T-cell (primary cell): ENCODE measurements at places on chromosomes 11 and 22.
A peak's percentile ranks its signal among the peaks of the same experiment; 100 is the strongest.

DNA sequence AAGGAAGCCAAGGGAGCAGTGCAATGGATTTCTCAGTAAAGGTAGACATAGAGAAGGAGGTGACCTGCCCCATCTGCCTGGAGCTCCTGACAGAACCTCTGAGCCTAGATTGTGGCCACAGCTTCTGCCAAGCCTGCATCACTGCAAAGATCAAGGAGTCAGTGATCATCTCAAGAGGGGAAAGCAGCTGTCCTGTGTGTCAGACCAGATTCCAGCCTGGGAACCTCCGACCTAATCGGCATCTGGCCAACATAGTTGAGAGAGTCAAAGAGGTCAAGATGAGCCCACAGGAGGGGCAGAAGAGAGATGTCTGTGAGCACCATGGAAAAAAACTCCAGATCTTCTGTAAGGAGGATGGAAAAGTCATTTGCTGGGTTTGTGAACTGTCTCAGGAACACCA, 6.6 kb downstream of the TRIM22 start:
- DNase-seq: no peak

DNA sequence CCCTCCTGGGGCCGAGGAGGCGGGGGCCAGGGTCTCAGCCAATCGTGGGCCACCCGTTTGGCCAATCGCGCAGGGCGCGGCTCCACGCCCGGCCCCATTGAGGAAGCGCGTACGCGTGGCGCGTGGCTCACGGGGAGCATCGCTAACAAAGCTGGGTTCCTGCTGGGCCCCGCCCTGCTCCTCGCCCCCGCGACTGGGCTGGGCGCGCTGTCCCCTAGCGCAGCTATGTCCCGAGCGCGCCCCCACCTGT, 614 bp upstream of the ASCL2 start:
- DNase-seq: peak; percentile 38

GRCh38 chr22:35411102-35411501, 11.2 kb downstream of the MCM5 start:
- DNase-seq: no peak

GRCh38 chr11:58905721-58906547, 33.4 kb upstream of the GLYATL1 start:
- no peak for DNase-seq

DNA sequence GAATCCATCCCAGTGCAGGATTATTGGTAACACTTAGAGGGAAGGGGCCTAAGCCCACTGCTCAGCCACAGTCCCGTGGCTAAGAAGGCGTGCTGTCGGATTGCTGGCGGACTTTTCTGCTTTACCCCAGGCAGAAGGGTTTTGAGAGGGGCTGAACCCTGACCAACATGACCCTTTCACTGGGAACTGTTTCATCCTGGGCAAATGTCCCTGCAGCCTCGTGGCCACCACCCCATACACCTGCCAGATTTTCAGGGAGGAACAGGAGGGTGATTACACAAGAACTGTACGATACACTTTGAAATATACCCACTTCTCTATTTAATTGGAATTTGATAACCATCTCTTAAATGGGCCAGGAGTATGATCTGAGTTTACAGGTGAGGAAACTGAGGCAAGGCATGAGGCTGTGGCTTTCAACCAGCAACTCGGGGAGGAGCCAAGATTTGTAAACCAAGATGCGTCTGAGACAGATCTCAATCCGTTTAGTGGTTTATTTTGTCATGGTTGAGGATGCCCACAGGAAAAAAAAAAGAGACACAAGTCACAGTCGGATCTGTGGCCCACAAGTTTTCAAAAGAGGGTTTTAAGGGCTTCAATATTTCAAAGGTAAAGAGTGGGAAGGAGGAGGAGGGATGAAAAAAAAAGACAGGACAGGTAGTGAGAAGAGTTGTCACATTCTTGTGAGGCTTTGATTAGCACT, 6.1 kb upstream of the APOL3 start:
- DNase-seq: peak; percentile 66

- no peak for DNase-seq
These were observed 780.2 kb downstream of the BRD1 start for GRCh38 chr22:49047447-49047846.

- DNase-seq: no peak
These were observed 35.6 kb downstream of the PRDM11 start for GRCh38 chr11:45181889-45182550.

GRCh38 chr11:443542-444199, 1.9 kb upstream of the ANO9 start:
- DNase-seq: no peak

DNA sequence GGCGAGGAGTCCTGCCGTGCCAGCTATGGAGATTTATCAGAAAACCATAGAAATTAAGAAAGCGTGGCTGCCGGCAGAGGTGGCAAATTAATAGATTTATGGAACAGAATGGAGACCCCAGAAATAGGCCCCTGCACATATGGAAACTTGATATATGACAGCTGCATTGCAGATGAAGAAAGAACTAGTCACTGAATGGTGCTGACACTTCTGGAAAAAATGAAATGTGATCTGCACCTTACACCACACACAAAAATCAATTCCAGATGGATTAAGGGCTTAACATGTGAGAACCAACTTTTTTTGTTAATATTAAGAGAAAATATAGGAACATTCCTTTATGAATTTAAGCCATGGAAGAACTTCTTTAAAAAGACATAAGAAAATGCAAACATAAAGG, 40.3 kb upstream of the TSKU start:
- DNase-seq: no peak

DNA sequence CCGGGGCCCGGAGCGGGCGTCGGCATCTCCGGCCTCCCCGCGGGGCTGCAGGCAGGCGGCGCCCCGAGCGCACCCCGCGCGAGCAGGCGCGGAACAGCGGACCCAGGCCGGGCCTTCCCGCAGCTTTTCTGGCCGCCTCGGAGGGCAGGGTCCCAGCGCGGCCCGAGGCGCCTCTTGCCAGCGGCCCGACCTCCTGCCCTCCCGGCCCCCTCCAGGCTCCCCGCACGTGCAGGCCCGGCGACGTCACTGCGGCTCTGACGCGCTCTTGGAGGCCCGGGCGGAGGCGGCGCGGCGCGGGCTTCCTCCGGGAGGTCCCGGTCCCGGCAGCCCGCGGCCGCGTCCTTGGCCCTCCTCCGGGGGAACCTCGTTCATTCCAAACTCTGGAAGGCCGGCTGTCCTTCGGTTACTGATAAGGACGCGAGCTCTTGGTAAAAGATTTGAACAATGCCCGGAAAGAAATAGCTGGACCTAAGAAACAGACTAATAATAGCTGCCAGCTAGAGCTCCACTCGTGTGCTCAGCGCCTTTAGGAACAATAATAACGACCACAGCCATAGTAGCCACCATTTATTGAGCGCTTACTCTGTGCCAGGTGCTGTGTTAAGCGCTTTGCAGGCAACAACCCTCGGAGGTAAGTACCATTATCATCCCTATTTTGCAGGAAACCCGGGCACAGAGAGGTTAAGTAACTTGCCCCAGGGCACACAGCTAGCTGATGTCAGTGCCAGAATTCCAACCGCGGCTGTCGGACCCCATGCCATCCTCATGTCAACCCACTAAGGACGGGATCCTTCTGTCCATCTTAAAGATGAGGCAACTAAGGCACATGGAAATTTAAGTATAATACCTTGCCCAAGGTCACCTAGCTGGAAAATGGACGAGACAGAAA, 39.1 kb upstream of the CREB3L1 start:
- DNase-seq: peak; percentile 41

DNA sequence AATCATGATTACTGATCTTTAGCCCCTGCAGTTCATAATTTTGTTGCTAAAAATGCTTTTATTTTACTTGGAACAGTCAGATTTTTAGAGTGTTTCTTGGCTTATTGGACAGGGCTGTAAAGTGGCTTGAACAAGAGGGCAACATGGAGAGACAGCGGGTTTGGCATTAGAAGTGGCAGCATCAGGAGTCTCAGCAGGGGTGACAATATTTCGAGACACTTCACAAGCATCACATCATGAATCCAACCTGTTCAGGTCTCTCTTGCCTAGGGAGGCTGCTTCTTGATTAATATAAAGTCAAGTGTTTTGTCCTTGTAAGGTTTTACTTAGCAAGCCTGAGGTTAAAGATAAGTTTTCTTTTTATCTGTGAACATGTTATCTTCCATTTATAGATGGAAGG, 2249.5 kb downstream of the LRRC4C start:
- no peak for DNase-seq

- no peak for DNase-seq
These were observed 1046.1 kb downstream of the DLG2 start for GRCh38 chr11:84581083-84581482.

DNA sequence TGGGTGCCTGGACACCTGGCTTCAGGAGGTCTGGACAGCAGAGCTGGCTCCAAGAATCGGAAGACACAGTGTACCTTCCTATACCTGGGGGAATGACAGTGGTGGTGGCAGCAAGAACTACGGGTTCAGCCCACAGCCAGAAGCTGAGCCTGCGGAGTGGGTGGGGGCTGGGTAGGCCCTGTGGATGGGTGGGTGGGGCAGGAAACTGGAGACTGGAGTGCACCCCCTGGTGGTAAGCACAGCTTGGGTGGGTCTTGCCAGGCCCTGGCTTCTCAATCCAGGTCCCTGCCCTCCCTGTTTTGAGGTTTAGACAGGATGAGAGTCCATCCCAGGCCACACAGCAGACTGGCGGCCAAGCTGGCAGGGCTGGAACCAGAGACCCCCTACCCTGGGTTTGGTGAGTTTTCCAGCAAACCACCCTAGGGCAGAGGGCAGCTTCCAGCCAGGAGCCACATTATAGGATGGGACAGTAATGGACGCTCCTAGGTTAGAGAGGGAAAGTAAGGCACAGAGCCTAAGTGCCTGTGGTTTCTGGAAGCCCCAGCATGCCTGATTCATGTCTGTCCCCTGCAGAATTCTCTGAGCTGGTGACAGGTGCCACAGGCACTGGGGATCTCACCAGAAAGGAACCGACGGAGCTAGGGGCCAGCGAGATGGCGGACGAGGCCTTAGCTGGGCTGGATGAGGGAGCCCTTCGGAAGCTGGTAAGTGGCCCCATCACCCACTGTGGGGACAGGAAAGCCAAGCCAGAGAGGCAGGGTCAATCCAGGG, 1.7 kb downstream of the SMTN start:
- DNase-seq: peak; percentile 33

DNA sequence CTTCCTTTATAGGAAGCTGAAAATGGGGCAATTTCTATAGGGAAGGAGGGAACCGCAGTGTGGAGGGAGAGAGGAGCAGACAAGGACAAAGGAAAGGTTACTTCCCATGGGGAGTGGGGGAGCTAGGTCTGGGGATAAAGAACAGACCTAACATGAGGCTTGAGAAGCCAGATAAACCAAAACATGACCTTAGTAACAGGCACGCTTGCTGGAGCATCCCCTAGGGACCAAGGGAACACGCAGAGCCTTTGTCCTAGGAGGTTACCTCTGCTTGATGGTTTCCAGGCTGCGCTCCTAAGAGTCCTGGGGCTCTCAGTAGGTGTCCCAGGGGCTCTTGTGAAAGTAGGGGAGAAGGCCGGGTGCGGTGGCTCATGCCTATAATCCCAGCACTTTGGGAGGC, 271.4 kb upstream of the NCAM1 start:
- DNase-seq: no peak

GRCh38 chr22:29290061-29290460, 16.4 kb upstream of the GAS2L1 start:
- DNase-seq: no peak

GRCh38 chr11:2739531-2740274, 39.9 kb upstream of the KCNQ1OT1 start:
- DNase-seq: no peak

DNA sequence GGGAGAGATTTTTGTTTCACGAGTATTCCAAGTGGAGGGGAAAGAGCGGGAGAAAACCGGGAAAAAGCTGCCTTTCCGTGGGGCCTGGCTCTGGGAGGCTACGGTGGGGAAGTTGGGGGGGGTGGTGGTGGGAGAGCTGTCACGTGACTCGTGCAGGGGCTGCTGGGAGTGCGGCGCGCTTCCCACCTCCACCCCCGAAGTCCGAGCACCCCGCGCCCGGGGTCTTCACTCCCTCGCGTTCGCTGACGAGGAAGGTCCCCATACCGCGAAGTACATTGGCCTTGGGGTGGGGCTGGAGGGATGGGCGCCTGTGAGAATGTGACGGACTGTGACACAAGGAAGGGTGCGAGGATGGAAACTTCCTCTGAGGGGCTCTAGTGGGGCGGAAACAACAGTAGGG, at the start of gene TEX12:
TSS of gene TEX12 (plus strand) at position 228 of the 400 bp plus-strand sequence. CDS start 1,897 bp downstream, outside the sequence.
- no peak for DNase-seq

DNA sequence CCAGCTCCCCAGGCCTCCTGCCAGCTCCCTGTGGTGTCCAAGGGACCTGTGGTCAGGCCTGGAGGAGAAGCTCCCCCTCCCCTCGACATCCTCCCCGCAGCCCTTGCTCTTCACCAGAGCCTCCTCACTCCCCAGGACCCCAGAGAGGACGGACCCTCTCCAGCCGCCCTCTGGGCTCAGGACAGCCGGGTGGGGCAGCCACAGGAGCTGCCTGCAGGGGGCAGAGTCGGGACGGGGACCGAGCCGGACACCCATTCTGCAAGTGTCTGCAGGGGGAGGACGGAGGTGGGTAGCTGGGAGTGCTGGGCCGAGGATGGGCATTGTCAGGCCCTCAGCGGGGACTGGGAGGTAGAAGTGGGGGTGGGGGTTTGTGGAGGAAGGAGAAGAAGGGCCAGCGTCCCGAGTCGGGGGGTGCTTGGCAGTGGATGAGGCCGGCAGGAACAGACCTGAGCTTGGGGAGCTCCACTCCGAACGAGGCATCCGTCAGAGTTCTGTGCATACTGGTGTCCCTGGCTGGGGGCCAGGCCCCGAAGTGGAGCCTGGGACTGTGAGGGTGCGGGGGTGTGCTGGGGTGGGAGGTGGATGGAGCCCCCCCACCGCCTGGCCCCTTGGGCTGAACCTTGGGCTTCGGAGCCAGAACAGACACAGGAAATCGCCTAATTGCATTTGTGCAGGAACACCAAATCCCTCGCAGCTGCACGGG, 15.2 kb downstream of the PRR33 start:
- no peak for DNase-seq

- DNase-seq: no peak
These were observed 109.3 kb upstream of the SYT13 start for GRCh38 chr11:45395421-45395820.

DNA sequence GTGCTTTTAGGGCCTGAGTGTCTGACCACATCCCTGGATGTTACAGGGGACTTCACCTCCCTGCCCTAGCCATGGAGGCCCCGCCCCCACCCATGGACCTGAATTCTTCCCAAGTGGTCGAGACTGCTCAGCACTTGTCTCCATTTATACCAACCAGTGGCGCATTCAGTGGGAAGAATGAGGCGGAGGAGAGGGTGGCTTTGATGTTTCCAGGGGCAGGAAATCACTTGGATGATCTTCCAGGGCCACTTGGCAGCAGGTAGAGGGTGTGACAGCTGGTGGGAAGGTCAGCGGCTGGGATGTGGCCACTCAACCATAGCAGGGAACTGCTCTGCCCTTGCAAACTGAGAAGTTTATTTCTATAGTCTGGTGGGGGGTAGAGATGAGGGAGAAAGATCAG, 155.1 kb upstream of the BLID start:
- DNase-seq: no peak

- DNase-seq: no peak
These were observed 181.2 kb upstream of the API5 start for GRCh38 chr11:43130616-43131015.

- no peak for DNase-seq
These were observed 953 bp upstream of the LRP5 start for GRCh38 chr11:68311160-68312116.

GRCh38 chr22:45442116-45442515, 28.6 kb downstream of the RIBC2 start:
- DNase-seq: no peak
